ENCODE measurements at places on chromosomes 1 and 21. TPM values are rescaled to one million over a fixed set of nuclear protein-coding genes. Genes with fewer than 3 reads are reported as not detected.

TEDDM1 gene
- not detected for total RNA-seq

CLCA1 gene
- not detected for total RNA-seq

AADACL3 gene
- not detected for total RNA-seq

MATN1 gene
- total RNA-seq, result 0.36 TPM

SH2D2A gene
- total RNA-seq, result 3.8 TPM

Data from cardiac muscle cell (in vitro differentiated cells and primary cell).